T-cell (primary cell): ENCODE measurements at places on chromosomes 11 and 22. TPM values are rescaled to one million over a fixed set of nuclear protein-coding genes. Genes with fewer than 3 reads are reported as not detected.

The PIK3IP1 gene
- total RNA-seq, result 478 TPM

DNA sequence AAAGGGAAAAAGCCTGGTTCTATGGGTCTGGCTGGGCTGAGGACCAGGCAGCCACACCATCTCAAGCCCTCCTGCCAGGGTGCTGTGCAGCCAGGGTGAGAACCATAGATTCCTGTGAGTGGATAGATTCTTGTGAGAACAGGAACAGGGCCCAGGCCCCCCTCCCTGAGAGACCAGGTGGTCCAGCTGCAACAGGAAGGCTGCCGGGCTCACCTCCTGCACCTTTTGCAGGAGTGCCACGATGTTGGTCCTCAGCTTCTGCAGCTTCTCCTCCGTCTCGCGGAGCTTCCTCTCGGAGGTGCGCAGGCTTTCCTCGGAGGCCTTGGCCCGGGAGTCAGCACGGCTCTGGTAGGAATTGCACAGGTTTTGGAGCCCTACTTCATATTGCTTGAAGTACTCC lies 40.8 kb downstream of the MORC2 start:
- DNase-seq, result no peak

- DNase-seq, result no peak
These were observed 9.8 kb upstream of the ALX4 start for GRCh38 chr11:44319552-44320288.

DNA sequence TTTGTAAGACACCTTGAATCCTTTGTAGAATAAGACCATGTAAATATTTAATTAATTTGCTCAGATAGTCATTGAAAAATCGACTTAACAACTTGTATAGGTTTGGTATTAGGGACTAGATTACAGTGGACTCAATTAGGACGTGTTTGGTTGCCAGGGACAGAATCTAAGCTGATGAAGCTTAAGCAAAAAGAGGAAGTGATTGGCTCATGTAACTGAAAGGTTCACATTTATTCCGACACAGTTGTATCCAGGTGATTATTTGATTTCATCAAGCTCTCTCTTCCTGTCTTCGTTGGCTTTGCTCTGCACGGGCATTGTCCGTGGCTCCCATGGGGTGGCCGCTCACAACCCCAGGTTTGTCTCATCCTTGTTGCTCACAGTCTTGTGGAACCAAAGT lies 146.4 kb downstream of the C11orf91 start:
- no peak for DNase-seq

DNA sequence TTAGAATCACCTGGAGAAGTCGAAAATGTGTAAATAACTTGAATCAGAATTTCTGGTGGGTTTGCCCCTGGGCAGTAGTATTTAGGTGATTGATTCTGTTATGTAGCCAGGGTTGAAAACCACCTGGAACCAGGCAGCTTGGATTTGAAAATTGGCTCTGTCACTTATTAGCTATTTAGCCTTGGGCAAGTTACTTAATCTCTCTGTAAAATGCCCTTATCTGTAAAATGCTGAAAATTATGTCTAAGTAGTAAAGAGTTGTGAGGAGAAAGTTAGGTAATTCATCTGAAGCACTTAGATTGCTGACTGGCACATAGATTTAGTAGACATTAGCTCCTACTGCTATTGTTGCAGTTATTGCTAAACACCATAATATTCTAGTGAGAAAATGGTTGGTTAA lies 49.3 kb downstream of the PPME1 start:
- DNase-seq, result no peak

DNA sequence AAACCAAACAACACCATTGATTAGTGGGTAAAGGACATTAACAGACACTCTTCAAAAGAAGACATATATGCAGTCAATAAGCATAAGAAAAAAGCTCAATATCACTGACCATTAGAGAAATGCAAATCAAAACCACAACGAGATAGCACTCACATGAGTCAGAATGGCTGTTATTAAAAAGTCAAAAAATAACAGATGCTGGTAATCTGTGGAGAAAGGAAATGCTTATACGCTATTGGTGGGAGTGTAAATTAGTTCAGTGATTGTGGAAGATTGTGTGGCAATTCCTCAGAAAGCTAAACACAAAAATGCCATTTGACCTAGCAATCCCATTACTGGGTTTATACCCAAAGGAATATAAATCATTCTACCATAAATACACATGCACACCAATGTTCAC lies 182.6 kb downstream of the TRPC6 start:
- DNase-seq, result no peak

DNA sequence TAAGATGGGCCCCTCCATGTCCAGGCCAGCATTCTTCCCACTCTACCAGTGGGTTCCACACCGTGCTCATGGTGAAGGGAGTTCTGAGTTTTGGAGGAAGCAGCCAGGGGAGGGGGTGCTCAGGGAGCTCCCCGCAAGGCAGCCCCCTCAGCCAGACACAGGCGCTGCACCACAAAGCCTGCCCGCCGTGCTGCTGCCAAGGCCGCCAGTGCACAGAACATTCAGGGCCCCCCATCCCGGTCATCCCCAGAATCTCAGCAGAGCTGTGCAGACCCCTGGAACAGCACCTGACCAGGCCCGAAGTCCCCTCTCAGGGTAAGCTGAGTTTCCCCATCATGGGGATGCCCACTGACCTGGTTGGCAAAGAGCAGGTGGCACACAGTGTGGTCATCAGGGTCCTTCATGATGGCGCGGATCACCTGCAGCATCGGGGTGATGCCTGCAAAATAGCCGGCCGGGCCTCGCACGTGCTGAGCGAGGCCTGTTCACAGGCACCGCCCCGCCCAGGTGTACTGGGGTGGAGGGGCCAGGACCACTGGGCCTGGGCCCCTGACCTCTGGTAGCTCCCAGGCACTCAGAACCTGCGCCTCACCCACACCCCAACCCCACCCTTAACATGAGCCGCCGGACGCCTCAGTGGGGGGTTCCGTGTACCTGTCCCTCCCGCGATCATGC lies 12.4 kb upstream of the POLDIP3 start:
- no peak for DNase-seq

The TMPRSS4 gene
- total RNA-seq, result 0.66 TPM

The HBG2 gene
- not detected for total RNA-seq

DNA sequence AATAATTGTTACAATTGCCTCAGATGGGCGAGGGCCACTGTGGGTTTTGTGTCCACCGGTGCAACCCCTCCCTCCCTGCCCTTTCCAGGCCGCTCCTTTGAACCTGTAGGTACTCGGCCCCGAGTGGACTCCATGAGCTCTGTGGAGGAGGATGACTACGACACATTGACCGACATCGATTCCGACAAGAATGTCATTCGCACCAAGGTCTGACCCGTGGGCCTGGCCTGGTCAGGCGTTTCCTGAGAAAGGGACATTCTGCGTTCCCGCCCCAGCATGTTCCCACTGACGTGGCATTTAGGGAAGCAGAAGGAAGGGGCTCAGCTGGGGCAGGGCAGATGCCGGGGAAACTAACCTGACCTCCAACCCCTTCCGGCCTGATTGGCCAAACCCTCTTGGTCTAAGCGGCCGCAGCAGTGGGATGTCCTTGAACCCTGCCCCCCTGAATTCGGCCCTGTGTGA lies 10.1 kb downstream of the SIDT2 start:
- no peak for DNase-seq

GRCh38 chr22:38981992-38982927 lies at the start of gene APOBEC3B:
APOBEC3B (plus strand) TSS chr22:38982347; CDS start chr22:38982454, 107 bp downstream.
- peak; percentile 39 for DNase-seq

- DNase-seq, result no peak
These were observed 23.6 kb upstream of the TMA7B start for GRCh38 chr22:39936523-39937145.

The CBX7 gene
- 160 TPM for total RNA-seq

DNA sequence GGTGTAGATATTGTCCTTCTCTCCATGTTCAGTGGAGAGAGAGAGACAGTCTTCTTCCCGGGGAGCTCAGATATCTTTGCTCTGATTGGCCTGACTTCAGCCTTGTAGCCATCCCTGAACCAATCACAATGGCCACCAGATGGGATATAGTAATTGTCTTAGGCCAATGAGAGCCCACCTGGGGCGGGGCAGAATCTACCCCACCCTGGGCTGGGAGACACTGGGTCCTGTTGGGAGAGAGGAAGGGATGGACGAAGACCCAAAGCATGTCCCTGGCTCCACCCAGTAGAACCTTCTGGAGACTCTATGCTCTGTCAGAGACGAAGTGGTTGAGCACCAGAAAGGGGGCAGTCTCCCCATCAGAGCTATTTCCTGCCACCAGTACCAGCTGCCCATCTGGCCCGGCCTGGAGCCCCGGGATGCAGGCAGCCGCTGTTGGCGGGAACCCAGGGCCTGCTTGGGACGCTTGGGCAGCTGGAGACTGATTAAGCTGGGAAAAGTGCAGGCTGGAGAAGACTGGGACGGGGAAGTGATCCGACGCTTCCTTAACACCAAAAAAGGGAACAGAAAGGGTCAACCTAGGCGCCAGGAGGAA lies 31.6 kb upstream of the CBX7 start:
- DNase-seq, result no peak
